Heart right ventricle (tissue), 16 donors: ENCODE measurements at places on chromosomes 4 and X. TPM values are rescaled to one million over a fixed set of nuclear protein-coding genes. Genes with fewer than 3 reads are reported as not detected.

DNA sequence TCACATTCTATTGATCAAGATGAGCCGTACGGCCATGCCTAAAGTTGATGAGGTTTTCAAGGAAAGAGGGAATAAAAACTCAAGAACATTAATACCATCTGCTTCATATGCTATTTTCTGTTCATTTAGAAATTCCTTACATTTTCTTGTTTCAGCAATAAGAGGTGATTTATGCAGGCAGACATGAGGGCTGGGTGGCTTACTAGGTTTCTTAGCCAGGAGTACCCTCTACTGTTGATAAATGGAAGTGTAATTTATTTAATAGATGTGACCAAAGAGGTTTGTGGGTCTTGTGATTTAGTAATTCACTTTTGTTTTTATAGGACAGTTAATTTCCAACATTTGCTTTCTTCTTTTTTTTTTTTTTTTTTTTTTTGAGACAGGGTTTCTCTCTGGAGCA is 6.4 kb upstream of the SMIM9 start:
- DNase-seq = no peak

- DNase-seq = no peak
These were observed 6.3 kb downstream of the LONRF3 start for GRCh38 chrX:118980761-118981160.

DNA sequence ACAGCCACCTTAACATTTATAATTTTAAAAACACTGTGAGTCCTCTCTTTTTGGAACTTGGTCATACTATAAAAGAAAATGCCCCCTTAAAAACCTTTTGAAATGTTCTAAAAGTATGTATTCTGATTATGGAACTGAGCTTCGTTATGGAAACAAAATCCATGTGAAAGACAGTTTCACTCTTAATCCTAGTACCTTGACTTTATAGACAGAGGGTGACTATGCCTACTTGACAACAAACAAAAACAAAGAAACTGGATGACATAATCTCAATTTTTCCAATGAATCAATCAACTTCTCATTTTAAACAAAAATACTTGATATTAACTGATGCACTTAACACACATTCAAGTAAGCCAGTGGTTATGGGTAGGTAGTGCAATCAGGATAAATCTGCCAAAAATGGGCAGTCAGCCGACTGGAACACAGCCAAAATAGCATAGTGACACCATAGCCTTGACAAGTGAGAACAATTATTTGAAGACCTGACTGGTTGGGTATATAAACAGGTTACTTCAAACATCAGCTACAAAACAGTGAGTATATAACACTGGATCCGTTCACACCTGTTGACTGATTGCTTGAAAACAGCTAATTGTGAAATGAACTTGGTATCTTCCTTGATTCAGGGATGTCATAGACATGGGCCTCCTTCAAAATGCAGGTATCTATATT is 265.5 kb downstream of the PPP3CA start:
- no peak for DNase-seq

DNA sequence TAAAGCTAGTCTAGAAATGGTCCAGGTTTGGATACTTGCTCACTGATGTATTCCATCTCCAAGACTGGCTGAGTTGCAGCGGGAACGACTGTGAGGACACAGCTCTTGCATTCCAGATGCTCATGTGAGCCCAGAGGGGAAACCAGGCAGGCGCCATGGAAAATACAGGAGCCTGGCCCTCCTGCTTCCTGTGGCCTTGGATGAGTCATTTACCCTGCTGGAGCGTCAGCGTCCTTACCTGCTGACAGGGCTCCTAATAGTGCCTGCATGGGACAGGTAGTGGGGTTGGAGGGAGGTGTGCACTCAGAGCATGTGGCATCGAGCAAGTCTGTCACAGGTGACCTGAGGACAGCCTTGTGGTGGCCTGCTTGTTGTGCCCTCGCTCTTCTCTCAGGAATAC is 69.4 kb downstream of the NSG1 start:
- no peak for DNase-seq

DNA sequence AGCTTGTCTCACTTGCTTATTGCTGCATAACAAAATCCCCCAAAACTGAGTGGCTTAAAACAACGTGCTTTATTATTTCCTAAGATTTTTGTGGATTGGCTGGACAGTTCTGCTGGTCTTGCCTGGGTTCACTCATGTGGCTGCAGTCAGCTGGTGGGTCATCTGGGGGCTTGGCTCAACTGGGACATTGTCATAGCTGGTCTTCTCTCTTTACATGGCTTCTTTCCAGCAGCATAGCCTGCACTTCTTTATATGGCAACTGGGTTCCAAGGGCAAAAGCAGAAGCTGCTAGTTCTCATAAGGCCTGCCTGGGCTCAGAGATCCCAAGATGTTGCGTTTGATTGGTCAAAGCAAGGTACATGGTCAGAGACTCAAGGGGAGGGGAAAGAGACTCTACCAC is 33.7 kb upstream of the STAG2 start:
- DNase-seq = no peak

Gene XPNPEP2
- total RNA-seq = 0.57 TPM

Gene ANXA3
- total RNA-seq = 16.0 TPM

Gene CENPVL1
- not detected for total RNA-seq
